ENCODE measurements at places on chromosomes 12 and 14.

DNA sequence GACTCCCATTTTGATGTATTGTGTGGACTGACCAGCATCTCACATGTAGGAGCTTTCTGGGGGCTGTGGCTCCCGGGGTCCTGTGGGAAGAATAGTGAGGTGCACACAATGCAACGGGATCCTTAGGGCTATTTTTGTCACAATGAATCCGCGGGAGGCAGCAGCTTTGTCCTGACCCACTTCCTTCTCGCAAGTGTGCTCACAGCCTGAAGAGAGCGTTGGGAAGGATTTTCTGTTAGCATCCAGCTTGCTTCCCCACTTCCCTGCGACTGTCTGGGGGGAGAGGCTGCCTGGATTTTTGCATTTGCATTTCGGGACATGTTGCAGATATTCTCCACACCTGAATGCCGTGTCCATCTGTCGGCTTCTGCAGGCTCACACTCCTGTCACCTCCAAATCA, 31.9 kb downstream of the FZD10 start:
- DNase-seq: no peak

GRCh38 chr12:122028905-122029560, 7.3 kb downstream of the BCL7A start:
- DNase-seq: no peak

DNA sequence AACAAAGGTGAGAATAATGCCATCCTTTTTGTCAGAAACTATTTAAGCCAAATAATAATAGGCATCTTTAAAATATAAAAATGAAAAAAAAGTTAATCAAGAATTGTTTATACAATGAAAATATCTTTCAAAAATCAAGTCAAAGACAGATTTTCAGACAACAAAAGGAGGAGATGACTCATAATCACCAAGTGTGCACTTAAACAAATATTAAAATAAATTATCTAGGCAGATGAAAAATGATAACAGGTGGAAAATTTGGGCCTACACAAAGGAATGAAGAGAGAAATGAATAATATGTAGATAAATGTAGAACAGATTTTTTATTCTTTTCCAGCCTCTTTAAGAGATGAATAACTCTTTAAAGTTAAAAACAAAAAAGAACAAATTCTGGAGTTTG, 250.0 kb upstream of the PLEKHG7 start:
- DNase-seq: no peak

GRCh38 chr12:120367233-120367923, 1.6 kb downstream of the MSI1 start:
- no peak for DNase-seq

DNA sequence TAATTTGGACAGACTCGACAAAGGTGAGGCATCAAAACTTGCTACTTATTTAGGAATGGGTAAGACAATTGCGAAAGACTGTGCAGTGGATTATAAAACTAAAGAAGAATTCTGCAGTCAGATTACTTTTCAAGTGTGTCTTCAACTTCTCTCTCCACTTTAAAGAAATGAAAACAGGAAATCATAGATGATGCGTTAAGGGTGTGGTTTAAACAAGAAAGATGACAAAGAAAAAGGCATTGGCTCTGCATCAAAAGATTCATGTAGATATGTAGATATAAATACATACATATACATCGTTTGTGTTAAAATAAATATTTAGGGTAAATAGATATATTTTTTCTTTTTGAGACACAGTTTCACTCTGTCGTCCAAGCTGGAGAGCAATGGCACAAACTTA, 74.6 kb upstream of the PARP11 start:
- DNase-seq: no peak

- peak; percentile 7 for DNase-seq
Observed at GRCh38 chr12:97148941-97149559, 242.0 kb downstream of the NEDD1 start.

DNA sequence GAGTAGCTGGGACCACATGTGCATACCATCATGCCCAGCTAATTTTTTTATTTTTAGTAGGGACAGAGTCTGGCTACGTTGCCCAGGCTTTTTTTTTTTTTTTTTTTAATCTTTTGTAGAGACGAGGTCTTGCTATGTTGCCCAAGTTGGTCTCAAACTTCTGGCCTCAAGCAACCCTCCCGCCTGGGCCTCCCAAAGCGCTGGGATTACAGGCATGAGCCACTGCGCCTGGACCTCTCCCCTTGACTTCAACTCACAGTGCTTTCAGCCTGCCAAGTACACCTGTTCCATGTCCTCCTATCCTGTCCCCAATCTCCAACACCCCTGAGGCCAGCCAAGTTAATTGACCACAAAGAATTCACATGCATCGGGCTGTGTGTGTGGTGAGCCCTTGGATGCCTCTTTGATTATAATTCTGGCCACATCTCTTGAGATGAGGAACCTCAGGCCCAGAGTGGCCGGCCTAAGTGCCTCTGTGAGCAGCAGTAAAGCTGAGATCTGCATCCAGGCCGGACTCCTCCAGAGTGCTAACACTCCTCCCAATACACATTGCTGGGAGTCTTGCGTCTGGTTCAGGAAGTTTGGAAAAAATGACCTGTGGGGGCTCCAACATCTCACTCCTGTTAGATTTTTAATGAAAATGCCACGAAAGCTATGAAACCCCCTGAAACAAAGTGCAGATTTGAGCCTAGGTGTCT, 6.8 kb downstream of the RAB35 start:
- no peak for DNase-seq

- DNase-seq: no peak
Observed at GRCh38 chr14:21385188-21385904, 1.5 kb upstream of the SUPT16H start.

DNA sequence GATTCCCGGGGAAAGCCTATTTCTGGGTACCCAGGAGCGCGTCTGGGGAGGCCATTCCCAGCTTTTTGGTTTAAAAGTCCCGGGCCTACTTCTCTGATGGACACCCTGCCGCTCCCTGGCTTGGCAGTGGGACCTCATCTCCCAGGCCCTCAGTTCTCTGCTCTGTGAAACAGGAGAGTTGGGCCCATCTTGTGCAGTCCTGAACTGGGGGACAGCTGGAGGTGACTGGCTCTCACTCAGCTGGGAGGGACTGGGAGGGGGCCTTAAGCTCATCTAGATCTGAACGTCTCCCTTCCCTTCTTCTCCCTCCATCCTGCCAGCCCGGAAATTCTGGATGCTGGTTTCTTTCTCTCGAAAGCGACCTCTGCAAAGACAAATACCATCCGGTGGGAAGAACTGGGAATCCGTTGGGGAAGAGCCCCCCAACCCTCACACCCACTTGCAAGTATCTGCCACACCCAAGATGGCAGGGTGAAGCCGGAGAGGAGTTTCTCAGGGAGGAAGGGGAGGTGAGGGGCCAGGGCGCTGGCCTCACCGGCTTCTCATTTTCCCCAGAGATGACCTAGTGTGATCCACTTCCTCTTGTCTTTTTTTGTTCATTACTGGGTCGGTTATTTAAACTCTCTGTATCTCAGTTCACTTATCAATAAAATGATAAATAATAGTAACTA, 1.4 kb downstream of the RIN3 start:
- DNase-seq: no peak

DNA sequence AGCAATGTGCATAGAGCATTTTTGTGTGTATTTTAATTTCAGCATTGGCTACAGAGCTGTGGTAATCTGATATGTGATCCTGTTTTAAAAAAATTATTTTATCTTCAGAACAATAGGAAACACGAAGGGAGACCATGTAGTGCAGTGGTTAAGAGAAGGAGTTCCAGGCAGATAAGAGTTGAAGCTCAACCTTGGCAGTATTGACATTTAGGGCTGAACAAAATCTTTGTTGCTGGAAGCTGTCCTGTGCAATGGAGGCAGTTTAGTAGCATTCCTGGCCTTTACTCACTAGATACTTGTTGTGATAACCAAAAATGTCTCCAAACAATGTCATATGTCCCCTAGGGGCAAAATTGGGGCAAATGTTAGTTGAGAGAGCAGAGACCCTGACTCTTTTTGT, 59.2 kb downstream of the CHST11 start:
- no peak for DNase-seq

DNA sequence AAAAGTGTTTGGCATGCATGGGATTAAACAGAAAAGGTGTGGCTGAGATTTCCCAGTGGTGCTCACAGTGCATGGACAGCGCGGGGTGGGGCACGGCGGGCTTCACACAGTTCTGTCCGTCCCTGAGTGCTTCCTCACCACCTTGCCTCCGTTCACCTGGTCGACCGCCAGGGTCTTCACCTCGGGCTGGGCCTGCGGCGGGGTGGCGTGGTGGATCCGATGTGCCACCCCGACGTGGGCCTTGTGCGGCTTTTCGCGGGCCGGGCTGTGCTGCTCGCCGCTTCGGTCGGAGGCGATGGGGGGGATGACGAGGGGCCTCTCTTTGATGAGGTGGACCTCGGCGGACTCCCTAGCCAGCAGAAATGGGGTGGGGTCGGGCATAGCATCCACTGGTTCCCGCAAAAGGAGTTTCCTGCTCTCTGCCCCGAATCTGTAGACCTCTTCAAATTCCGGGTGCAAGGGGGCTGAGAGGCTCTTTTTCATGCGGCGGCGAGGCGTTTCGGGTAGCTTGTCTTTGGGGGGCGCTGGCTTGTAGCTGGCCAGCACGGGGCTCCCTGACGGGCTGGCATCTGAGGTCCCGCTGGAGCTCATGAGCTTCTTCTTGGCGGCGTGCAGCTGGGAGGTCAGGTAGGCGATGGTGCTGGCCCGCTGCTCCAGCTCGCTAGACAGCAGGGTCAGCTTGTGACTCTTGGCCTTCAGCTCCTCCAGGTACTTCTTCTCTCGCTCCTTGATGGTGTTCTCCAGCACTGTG, 35.5 kb downstream of the CCDC92 start:
- DNase-seq: no peak

DNA sequence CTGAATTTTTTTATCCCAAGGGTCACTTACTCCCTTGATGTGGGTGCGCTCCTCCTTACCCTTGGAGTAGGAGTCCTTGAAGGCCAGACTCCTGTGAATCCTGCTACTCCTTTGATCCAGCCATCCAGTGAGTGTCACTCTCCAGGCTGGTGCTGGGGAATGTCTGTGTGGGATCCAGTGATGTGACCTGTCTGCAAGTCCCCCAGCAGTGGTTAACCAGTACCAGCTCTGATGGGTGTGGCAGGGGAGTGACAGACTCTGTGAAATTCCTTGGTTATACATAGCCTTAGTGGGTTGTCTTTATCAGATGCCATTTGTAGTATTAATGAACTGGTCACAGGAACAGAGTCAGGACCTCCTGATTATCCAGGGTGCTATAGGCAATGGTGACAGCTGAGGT, 409.5 kb upstream of the LMO3 start:
- no peak for DNase-seq

GRCh38 chr12:13941258-13942249, 39.8 kb downstream of the GRIN2B start:
- DNase-seq: no peak

DNA sequence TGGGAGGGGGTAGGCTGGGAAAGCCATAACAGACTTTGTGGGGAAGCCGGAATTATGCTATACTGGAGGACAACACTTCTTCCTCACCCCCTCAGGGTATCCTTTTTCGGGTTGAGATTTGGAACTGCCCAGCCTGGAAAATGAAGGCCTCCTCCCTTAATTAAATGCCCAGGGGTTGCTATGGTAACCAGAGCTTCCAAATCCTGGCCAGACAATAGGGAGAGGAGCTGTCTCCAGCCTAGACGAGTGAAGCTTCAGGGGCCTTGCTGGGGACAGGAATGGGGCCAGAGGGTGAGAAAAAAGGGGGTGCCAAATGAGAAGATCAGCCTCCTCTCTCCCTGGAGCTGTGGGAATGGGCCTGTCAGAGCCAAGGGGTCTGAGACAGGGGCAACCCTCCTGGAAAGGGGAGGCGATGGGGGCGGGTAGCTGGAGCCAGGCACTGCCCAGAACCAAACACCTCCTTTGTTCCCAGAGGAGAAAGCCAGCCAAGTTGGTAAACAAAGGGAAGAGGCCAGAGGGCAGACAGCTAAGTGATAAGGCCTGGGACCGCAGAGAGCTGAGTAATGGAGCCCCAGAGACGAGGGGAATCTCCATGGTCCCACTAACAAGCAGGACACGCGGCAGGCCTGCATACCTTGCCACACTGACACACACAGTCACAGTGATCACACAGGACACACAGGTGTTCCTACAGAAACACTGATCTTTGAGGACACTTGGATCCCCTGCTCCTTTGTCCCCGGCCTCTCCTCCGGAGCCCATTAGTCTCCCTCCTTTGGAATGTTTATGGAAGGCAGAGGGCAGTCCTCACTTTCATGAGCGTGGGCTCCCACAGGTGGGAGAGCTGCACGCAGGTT, 17.9 kb upstream of the RND1 start:
- no peak for DNase-seq

- DNase-seq: no peak
Observed at GRCh38 chr12:97452839-97453238, 9.8 kb upstream of the RMST start.

GRCh38 chr12:120230326-120230973, 29.5 kb upstream of the RPLP0 start:
- no peak for DNase-seq

- DNase-seq: no peak
Observed at GRCh38 chr14:78566859-78567172, 396.6 kb downstream of the NRXN3 start.

DNA sequence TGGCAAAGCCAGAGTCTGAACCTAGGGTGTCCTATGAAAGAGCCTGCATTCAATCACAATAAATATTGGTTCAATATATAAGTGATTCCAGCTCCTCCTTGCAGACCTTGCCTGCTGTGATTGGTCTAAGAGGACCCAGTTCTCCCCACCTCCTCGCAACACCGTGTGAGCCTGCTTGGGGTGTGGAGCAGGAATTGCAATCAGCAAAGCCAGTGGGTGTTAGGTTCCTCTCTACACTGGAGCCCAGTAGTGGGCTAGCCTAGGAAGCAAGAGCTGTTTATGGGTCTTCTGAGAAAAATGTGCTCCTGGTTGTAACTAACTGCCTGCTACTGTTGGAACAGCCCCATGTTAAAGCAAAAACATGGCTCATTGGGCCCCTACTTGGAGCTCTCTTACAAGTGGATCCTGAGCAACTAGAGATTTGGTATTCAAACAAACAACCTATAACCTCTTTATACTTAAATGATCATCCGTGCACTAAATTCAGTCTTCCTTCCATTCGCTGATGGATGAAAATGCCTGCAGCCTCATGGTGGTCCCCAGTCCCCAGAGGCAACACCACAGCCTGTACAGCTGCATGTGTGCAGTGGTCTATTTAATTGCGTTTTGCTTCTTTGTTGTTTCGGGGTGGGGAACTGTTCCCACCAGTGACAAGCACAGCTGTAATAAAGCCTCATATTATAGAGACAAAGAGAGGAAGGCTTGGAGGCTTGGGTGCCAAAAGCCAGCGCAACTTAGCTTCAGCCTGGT, 3.7 kb upstream of the SELPLG start:
- no peak for DNase-seq

DNA sequence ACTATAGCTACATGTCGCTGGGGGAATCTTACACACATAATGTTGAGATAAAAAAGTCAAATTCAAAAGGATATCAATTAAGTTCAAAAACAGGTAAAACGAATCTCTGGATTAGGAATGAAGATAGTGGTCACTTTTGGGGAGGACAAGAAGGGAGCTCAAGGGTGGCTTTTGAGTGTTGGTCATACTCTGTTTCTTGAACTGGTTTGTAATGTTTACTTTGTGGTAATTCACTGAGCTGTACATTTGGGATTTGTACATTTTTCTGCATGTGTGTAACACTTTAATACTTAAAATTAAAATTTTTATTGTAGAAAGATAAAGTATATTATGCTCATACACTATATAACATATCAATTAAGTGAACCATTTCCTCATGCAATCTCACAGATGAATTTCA, 26.6 kb downstream of the KLHL28 start:
- DNase-seq: no peak

Measured in T-helper 1 cell (primary cell).